ENCODE measurements at places on chromosomes 6 and 20.

- no peak for DNase-seq
Observed at GRCh38 chr20:4725263-4725550, 3.5 kb downstream of the PRND start.

DNA sequence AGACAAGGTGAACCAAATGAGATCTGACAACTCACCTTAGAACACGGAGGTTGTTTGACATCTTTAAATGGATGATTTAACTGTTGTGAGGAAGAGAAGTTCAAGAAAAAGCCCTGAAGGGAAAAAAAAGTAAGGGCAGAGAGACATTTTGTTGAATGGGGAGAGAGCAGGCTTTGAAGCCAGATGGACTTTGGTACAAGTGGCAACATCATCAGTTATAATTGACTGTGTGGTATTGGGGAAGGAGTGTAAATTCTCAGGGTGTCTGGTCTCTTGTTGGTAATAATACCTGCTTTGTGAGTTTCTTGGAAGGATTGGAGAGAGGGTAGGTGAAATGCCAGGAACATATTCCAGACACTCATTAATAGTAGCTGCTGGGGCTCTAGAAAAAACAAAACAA lies 21.6 kb downstream of the OGFRL1 start:
- DNase-seq = no peak

- no peak for DNase-seq
Observed at GRCh38 chr20:63254606-63255384, 532 bp upstream of the NKAIN4 start.

DNA sequence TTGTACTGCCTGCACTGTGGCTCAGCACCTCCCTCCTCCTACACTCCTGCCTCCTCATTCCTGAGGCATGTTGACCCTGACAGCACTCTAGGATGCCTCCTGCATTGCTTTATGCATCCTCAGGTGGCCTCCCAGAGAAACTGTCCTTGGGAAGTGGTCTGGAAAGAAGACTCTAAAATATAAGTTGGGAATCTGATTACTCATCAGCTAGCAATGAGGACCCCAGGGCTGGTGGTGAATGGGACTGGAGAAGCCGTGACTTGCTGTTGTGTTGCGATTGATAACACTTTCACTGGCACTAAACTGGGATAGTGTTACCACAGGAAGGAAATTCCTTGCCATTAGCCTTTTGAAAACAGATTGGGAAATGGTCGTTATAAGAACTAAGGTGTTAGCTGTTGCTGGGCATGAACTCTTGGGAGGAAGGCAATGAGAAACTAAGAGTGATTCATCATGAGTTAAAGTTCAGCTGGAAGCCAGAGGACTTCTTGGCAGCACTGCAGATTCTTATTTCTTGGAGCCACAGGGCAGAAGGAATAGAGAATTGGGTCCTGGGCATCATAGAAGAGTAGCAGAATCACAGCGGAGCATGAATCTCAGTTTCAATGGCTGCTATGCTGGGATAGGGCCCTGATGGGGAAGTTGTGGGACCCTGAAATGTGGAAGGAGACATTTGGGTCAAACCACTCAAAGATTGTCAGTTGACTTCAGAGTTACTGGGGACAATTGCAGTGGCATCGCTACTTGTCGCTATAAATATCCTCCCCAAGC lies 10.1 kb upstream of the SIRPD start:
- no peak for DNase-seq

DNA sequence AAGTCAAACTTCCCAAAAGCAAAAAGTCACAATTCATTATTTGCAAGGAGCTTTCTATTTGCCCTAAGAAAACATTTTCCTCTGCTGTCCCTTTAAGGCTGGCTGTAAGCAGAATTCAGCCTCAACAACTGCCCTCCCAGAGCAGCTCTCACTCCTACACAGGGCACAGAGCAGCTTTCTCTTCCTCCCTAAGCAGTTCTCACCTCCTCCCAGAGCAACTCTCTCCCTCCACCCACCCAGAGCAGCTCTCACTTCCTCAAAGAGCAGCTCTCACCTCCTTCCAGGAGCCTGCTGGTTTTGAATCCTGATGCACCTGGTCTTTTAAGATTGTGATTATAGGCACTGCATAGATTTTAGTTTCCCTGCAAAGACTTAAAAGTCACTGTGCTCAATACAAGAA lies 120.6 kb upstream of the TMEM181 start:
- no peak for DNase-seq

- no peak for DNase-seq
Observed at GRCh38 chr6:170250981-170251775, 39.7 kb downstream of the DLL1 start.

- DNase-seq = no peak
Observed at GRCh38 chr6:169837529-169838250, 86.3 kb downstream of the ERMARD start.

DNA sequence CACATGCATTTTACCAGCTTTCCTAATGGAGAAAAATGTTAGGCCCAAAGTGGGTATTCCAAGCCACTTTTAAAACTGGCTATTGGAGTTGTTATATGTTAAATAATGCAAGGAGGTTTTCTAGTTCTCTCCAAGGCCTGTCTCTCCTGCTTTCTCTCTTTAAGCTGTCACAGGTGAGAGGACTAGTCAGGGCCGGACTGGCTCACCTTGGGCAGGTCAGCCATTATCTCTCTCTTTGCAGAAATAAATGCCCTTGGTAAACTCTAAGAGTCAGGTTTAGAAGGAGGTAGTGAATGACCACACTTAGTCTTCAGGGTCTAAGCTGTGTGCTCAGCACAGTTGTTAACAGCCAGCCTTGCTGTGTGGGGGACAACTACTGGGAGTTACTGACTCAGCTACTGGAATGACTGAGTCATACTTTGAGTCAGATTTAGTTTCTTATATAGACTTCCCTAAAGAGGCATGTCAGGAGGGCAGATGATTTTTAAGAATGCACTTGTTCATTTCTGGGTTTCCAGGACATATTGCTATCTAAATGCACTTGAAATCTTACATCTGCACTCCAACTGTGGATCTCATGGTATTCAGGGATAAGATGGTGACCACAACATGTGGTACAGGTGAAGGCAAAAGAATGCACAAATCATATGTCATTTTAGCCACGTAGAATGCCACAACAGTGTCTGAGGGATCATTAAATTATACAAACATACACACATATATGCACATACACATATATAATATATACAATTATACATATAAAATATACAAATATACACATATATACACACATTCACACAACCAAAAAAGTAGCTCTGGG lies 719.4 kb downstream of the EPM2A start:
- peak; percentile 11 for DNase-seq

- DNase-seq = peak; percentile 85
Observed at GRCh38 chr6:31776989-31777666, at the start of gene VWA7. Gene VWA7 (minus strand): TSS chr6:31777328. CDS start chr6:31776779, 549 bp downstream.

DNA sequence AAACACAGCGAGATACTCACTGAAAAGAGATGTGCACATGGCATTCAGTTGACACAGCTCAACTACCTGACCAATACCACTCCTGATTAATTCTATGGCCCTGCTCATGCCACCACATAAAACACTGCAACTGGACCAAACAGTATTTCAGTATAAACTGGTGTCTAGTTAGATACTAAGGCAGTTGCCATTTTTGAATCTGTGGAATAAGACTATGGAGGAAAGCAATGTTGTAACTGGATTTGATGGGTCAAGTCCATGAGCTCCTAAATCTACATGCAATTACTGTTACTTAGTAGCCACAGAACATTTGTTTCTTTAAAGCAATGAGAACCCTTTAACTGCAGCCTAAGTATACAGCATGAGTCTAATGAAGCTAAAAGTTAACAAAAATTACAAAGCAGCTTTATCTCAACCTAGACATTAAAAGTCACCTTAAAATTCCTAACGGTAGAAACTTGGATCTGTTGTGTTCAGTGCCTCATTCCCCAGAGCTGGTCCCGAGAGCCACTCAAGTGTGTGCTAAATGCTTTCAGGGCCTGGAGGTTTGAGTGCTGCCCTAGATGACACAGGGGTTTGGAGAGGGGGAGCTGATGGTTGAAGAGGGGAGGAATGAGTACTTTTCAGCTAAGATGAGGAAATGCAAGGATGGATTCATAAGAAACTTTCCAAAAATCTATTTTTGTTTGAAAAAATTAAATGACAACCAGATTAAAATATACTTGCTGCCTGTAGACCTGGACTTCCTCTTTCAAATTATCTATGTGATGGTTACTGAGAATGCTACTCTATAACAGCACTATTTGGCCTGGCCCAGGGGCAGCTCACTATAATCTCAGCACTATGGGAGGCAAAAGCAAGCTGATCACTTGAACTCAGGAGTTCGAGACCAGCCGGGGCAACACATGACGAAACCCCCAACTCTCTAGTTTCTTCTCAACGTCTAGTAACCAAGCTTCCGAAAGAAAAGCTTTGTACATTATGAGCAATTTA lies 15.6 kb downstream of the SNX5 start:
- DNase-seq = no peak

DNA sequence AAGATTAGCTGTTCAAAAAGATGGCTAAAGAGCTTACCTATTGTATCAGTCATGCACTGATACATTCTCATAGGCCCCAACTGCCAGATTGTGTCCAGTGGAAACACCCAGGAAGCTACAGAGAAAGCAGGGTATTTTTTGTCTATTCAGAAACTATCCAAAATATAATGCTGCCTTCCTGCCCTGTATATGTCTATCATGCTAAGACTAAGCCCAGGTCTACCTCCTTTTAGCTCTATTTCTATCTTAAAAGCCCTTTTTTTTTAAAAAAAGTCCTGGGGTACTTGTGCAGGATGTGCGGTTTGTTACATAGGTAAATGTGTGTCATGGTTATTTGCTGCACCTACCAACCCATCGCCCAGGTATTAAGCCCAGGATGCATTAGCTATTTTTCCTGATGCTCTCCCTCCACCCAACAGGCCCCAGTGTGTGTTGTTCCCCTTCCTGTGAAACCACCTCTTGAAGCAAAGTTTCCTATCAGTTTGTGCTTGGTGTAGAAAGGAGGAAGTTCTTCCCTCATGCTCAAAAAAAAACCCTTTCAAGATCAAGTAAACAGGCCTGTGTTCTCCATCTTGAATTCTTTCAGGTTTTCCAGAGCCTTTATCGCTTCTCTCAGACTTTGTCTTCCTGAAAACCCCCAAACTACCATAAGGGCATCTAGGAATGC lies 514 bp downstream of the DEFB129 start:
- DNase-seq = no peak

DNA sequence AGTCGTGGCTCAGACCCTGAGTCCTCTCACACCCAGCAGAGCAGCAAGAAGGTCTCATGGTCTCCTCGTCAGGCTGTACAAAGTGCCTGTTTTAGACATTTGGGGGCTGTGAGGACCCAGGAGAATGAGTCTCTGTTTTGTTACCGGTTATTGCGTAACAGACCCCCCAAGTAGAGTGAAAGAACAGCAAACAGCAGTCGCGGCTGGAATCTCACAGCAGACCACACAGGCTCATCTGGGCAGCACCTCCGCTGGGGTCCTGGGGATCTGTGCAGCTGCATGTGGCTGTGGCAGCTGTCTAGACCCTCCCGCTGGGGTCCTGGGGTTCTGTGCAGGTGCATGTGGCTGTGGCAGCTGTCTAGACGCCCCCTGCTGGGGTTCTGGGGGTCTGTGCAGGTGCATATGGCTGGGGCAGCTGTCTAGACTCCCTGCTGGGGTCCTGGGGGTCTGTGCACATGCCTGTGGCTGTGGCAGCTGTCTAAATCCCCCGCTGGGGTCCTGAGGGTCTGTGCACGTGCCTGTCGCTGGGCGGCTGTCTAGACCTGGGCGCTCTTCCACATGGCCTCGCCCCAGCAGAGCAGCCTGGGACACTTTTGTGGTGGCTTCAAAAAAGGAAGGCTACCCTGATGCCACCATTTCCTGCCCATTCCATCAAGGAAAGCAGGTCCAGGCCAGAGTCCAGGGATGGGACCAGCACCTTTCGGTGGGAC lies 24.7 kb downstream of the ENTPD6 start:
- no peak for DNase-seq

- no peak for DNase-seq
Observed at GRCh38 chr20:1805161-1805581, 90.0 kb upstream of the SIRPA start.

DNA sequence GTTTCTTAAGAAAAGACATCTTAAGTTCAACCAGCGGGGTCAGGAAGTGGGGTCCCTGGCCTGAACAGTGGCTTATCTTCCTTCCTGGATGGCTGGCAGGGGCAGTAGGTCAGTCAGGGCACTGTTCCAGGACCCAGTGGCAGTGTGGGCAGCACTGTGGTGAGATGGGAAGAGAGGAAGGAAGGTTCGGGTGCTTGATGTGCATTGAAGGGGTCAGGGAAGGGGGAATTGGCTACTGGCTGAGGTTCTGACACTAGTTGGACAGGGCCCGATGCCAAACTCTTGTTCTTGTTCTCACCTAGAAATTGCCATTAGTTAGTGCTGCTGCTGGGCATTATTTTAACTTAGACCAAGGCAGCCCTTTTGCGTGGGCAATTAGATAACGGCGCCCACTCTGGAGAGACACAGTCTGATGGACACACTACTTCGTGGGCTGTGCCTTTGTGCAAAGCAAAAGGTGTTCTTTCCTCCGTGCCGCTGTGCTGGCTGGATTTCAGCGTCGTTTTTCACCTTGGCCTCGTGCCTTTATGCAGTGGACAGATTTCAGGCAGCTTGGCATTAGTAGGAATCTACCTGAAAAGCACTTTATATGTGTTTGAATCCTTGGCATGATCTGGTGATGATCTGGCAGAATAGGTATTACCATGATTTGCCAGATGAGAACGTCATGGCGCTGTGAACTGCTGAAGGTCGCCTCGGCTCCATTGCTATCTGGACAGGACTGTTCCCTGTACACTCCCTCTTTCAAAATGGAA lies 30.3 kb downstream of the UTRN start:
- no peak for DNase-seq

DNA sequence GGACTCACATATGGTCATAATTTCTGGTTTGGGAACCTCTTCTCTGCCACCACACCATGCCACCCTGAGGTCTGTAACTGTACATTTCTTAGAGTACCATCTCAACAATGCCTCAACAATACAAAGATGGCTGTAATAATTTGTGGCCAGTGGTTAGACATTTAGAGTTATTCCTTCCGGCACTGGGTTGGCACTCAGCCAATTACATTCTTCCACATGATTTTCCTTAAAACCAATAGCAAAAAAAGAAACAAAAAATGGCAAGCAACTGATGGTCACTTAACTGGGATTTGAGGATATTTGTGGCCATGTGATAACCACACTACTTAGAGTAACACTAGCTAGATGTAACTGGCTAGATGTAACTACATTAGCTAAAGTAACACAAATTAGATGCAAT lies 79.9 kb downstream of the SEL1L2 start:
- no peak for DNase-seq

DNA sequence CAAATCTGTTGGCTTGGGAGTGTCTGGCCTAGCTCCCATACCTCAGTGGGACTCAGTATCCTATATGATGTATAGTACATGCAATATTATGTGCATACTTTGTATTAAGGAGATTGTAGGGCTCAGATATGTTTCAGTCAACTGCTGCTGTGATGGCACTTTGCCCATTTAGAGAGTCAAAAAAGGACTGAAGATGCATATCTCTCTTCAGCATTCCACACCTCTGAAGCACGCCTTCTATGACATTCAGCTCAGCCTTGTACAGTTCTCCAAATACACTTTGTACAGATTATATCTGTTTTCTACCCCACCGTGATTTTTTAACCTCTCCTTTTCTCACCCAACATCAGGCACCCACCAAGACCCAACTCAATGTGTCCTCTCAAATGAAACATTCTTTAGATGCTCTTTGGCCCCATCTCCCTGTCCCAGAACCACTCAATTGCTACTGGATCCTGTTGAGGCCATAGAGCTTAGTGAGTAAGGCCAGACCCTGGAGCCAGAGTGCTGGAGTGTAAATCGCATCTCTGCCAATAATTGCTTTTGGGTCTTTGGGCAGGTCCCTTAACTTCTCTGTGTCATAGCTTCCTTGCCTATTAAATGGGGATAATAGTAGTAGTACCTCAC lies 15.6 kb downstream of the ENPP1 start:
- no peak for DNase-seq

- DNase-seq = no peak
Observed at GRCh38 chr20:45049438-45049837, 51.5 kb downstream of the KCNS1 start.

- DNase-seq = no peak
Observed at GRCh38 chr6:28207510-28208110, 17.5 kb upstream of the ZSCAN9 start.
